ENCODE measurements at places on chromosomes 3 and 15.

DNA sequence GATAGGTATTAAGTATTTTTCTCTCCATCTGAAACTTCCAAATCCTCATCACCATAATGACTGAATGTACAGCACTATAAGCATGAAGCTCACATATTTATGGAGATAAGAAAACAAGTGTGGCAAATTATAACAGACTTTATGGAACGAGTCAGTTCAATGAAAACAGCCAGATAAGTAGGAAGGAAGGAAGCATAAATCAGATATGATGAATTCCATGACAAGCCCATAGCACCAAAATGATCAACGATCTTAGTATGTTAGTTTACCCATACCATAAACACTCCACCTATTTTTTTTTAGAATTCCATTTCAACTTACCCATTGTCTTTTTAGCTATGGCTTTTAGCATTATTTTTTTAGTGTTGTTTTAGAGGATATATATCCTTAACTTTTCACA, 169.5 kb downstream of the TNIK start:
- no peak for DNase-seq

DNA sequence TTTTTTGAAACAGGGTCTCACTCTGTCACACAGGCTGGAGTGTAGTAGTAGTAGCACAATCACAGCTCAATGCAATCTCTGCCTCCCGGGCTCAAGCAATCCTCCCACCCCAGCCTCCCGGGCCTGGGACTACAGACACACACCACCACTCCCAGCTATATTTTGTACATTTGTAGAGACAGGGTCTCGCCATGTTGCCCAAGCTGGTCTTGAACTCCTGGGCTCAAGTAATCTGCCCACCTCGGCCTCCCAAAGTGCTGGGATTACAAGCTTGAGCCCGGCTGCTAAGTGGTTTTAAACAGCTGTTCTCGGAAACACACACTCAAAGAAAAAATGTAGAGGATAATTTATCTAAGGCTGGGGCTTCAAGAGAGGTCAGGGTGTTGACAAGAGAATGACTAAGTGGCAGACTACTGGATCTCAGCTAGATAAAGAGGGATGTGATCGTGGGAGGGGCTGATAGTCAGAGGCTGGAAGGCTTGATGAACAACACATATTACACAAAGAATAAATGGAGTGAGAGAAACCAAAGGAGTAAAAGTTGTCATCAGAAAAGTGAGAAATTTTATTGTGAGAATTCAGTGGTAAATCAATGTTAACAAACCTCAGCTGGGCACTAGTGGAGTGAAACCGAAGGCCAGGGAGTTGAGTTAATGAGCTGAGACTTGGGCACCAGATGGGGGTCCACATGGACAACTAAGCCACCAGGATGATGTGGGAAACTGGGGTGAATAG, 6.7 kb downstream of the CCR5AS start:
- no peak for DNase-seq

GRCh38 chr3:38297947-38298711, 16.0 kb downstream of the SLC22A14 start:
- no peak for DNase-seq

DNA sequence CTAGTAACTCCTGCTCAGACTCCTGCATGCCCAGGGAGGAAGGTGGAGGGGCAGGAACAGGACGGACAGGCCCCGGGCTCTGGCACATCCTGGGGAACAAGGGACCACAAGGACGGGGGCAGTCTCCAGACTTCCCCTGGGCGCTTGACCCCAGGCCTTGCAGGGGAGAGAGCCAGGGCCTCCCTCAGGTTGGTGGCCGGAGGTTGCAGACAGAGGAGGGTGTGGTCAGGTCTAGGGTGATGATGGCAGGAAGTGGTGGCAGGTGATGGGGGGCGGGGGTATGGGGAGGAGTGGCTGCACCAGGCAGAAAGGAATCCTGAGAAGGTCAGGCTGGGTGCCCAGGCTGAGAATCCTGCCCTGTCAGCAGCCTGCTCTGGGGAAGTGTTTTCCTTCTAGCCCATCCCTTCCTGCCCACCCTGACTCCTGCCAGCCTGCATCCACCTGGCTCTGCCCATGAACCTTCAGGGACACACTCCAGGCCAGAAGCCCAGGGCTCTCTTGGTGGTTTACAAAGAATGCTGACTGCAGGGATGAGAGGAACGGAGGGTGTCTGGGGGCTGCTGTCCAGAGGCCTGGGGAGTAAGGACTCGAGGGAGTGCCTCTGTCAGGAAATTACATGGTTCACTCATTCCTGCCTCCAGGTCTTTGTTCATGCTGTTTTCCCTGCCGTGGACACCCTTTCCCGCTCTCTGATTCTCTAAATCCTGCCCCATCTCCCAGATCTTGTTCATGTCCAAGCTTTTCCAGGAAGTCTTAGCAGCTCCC, 15.8 kb downstream of the LOXL1 start:
- peak; percentile 33 for DNase-seq

DNA sequence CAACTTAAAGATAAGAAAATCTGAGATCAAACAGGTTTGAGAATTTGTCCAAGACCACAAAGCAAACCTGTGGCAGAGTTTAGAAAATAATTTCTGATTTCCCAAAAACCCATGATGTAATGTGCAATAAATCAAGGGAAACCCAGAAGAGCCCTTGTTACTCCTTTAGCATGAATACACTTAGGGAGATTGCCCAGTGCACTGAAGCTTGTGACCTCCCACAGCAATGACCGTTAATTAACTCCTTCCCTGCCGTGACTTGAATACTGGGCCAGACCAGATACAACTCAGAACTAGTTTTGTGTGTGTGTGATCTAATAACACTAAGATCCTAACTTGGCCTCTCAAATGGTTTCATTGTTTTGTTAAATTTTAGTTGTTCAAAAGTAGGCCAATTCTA, 2.5 kb downstream of the PRKAR2A start:
- DNase-seq = no peak

DNA sequence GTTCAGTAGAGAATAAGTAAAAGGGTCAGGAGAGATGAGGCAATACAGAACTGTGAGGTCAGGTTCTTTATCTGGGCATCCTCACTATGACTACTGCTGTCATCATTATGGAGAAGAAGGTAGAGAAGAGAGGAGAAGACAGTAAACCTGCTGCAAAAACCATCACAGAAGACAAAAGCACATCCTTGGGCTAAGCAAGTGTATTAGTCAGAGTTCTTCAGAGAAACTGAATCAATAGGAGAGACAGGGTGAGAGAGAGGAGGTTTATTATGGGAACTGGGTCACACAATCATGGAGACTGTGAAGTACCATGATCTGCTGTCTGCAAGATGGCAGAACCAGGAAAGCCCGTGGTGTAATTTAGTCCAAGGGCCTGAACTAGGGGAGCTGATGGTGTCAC, 9.5 kb upstream of the ABHD17C start:
- DNase-seq = no peak

DNA sequence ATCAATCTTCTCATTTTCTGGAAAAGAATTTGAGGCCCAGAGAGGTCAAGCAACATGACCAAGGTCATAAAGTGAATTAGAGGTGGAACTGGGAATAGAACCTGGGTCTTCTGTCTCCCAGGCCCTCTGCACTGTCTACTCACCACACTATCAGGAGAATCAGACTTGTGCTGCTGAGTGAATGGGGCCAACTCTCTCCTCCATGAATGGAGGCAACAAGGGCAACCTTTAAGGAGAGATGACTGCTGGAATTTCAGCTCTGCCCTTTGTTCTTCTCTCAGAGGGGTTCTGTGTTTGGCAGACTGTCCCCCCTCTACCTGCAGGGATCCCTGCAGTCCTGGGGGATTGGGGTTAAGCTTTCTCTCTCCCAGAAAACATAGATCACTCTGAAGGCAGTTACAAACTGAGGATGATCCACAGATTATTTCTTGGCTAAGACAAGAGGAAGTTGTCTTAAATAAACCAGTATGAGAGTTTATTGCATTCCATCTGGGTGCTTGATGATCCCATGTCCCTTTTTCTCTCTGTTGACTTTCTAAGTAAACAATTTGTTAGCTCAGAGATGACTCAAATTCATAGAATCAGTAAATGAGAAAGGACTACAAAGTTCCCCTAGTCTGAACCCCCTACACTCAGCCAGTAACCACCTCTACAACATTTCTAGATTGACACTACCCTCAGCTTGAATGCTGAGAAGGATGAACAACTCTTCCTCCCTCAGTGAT, 99.0 kb upstream of the LIPC start:
- DNase-seq = no peak

DNA sequence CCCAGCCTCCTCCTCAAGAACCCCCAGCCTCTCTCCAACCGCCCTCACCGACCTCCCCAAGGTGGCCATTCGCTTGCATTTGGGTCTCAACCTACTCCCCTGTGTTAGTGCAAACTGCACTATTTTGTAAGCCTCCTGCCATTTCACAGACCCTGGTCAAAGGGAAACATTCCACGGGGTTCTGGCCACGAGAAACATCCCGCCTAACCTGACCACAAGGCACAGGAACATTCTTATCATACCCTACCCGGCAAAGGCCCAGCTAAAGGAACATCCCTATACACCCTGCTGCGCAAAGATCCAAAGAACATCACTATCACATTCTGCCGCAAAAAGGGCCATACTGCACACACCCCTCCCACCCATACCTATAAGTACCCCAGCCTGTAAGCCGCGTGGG, 22.9 kb downstream of the RPSA start:
- no peak for DNase-seq

GRCh38 chr3:127477396-127477795, 113.1 kb downstream of the TPRA1 start:
- no peak for DNase-seq

DNA sequence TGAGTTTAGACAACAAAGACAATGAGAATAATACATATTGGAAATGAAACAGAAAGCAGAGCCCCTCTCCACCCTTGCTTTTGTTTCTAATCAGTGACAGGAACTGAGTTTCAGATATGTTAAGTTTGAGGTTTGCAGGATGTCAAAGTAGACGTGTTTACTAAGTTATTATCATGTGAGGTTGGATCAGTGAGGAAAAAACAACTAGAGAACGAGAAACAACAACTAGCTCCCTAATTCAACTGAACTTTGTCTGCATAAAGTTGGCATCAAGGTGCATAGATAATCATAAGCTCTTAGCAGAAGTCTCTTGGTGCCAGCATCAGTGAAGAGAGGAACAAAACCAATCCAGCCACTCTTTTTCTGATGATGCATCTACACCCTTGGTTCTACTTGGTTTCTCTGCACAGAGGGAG, 491.1 kb upstream of the NR2F2 start:
- DNase-seq = no peak

GRCh38 chr3:95905182-95905581, 909.2 kb upstream of the EPHA6 start:
- no peak for DNase-seq

DNA sequence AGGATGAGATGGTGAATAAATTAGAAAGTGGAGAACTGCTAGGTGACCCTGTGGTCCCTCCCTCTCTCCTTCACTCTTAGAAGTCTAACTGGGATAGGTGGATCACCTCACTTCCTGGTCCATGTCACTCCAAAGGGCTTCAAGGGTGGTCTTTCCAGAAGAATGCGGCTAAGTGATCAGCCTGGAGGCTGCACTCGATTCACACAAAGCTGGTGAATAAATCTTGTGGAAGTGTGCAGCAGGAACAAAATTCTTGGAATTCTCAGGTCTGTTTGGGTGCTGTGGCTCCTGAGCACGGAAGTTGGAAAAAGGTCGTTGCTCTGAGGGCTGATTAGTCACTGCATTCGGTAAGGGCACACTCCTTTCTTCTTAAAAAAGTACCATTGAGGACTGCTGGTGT, 46.3 kb downstream of the GASK1A start:
- no peak for DNase-seq

Measured in CD4-positive, alpha-beta T cell treated with Interleukin-6 for 4 hours (primary cell).